DMS79 treated with DMSO at 0.1 percent for 48 hours (cell line): ENCODE measurements at places on chromosomes 7 and 10.

DNA sequence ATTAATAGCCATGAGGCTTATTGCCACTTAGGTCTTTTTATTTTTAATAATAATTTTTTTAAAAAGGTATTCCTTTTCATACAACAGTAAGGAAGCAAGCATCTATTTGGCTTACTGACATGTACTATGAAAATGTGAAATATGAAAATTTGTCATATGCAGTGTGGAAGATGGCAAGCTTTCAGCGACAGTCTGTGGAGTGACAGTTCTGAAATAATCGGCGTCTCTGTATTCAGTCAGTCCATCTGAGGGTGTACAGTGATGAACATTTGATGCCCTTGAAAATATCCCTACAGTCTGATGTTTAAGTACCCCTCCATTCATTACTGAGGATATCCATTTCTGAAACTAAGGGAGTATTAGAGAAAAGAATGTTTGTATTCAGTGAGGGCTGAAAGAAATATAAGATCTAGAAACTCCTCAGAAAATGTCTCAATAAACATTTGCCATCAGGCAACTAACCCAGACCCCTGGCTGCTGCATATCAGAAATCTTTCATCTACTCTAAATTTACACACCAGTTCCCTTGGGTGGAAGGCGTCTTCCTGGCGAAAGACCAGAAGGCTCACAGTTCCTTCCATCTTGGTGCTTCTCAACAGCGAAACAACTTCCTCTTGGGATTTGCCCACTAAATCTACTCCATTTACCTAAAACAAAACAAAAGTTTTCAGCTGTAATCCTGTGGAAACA lies 440.6 kb downstream of the PARD3 start:
- DNase-seq: no peak

DNA sequence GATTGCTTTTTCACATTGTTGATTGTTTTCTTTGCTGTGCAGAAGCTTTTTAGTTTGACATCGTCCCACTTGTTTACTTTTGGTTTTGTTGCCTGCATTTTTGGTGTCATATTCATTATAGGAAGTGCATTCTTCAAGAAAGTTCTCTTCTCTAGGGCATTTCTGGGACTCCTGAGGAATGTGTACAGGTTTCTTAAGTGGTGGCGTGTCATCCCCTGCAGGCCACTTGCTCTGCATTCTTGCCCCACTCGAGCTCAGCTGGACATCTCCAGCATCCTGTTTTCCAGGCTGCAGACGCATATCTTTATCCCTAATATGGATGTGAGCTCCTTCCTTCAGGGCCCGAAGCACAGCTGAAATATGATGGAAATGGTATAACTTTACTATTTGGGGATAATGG lies 255.6 kb upstream of the HABP2 start:
- DNase-seq: no peak

DNA sequence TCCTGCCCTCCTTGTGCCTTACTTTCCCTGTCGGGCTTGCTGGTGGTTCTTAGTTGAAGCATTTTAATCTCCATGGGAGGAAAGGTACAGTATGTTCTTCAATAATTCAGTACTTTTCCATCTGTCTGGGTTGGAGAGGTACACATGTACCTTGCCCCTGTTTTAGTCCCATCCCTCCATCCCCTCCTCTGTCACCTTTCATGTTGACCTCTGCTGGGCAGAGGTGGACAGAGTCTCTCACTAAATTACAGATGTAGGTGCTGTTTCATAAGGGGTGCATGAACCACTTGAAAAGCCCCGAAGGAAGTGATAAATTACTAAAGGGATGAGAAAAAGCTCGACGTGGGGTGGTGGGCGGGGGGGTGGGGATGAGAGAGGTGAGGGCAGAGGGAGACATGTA lies 5.4 kb downstream of the AGFG2 start:
- no peak for DNase-seq

DNA sequence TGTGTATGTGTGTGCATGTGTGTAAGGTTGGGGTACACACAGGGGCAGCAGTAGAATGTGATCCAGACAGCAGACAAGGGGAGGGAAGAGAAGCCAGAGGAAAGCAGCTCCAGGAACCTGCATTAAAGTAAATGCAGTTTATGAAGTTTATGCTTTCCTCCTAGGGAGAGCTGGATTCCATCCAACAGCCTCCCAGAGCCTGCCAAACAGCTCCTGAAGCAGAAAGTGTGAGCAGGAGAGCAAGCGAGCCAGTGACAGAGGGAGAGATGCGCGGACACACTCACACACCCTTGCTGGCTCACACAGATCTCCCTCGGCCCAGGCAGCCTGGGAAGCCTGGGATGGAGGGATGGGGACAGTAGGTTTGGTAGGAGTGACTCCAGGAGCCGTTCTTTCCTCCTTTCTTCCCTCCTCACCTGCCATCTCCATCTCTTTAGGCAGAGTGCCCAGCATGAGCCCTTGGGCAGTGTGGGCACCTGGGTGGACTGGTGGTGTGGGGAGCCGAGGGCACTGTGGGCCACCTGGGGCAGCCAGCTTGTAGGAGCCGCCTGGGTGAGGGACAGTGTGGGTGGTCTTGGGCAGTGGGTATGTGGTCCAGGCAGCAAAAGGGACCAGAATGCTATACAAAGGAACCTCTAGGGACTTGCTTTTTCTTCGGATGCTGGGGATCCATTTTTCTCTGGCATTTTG lies 46.1 kb downstream of the PAX2 start:
- no peak for DNase-seq

- no peak for DNase-seq
Measured at GRCh38 chr7:2033586-2034135, 199.1 kb downstream of the MAD1L1 start.

DNA sequence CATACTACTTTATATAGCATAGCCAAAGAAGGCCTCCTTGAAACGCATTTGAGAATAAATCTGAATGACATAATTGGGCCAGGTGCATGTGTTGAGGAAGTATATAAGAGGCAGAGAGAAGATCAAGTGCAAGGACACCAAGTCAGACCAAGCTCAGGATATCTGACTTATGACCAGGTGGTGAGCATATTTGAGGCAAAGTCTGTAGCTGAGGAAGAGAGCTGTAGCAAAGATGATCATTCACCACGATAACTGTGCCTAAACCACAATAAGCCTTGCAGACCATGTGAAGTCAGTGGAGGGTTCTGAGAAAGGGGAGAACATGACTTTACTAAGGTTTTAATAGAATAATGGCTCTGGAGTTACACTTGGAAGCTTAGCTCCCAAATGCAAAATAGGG lies 292.3 kb downstream of the SORCS1 start:
- DNase-seq: no peak

GRCh38 chr10:84903320-84903719 lies 574.9 kb downstream of the CCSER2 start:
- no peak for DNase-seq

DNA sequence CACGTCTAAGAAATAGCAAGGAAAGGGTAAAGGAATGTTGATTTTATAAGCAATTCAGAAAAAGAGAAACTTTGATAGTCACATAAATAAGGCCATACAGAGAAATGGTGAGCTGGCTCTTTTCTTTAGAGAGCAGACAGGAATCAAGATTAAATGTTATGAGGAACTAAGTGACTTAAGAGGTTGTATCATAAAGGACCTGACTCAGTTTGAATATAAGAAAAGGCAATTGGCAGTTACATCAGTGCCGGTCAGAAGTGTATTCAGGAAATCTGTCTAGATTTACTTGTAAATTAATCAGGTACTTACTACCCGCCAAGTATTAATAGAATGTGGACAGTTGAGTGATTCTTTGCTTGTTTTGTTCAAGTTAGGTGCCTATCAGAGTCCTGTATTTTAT lies 2.1 kb downstream of the MRPL32 start:
- no peak for DNase-seq

DNA sequence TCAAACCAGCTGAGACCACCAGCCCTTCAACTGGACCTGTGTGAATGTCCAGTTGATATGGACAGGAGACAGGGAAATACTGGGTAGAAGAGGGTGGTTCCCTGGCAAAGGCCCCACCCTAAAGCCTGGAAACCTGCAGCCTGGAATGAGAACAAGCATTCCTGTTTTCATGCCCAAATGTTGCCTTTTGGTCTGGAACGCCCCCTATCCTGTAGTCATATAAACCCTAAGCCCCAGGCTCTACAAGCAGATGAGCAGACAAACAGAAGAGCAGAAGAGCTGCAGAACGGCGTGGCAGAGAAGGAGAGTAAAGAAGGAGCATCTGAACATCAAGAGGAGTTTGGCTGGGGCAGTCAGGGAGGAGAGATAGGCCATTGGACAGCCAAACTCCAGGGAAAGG lies 38.4 kb downstream of the SYPL1 start:
- DNase-seq: no peak

GRCh38 chr10:102402512-102402896 lies 7.0 kb downstream of the NFKB2 start:
- no peak for DNase-seq

DNA sequence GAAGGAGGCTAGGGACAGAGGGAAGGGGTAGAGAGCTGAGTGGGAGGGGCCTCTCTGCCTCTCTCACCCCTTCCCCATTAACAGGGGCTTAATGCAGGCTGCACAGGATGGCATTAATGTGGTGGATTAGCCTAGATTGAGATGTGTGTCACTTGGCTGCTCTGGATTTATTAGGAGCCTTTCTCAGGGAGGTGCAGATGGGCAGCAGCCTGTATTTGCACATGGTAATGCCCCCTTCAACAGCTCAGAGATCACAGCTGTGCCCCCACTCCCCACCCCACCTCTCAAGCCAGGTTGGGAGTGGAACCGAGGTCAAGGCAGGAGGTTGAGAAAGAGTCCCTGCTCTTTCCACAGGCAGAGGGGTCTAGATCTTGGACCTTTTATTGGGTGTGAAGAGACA lies 7.3 kb downstream of the PITX3 start:
- DNase-seq: no peak

DNA sequence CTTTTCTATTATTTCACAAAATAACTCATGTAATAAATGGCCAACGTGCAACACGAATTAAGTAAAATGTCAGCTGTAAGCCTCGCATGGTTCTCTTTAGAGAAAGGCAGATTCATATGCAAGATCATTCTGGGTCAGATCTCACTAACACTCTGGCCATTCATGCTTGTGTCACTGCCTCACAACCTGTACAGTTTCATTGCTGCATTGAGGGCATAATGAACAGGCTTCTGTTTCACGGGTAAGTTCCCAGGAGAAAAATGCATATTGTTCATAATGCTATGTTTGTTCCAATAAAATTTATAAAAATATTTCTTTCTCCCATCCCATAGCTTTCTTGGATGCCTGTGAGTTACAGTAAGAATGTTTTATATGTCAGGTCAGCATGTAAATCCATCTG lies 734.0 kb upstream of the ANKRD30A start:
- no peak for DNase-seq

DNA sequence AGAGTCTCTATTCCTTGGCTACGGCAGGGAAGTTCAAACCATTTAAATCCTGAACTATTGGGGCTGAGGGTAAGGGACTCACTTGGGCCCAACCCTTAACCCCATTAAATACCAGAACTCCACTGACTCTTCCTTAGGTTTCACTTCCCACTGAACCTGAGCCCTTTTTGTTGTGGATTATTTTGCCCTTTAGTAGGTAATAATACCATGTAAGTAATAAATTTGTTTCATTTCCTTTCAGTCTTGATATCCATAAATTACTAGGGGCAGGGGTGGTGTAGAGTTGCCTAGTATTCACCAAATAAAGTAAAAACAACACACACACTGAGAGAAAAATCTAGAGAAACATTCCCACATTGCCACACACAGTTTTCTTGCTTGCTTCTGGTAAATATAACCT lies 352.0 kb downstream of the PCDH15 start:
- no peak for DNase-seq

GRCh38 chr7:48255046-48255445 lies 83.8 kb downstream of the ABCA13 start:
- DNase-seq: no peak
